ENCODE measurements at places on chromosomes 12 and 14. TPM values are rescaled to one million over a fixed set of nuclear protein-coding genes. Genes with fewer than 3 reads are reported as not detected.

GRCh38 chr12:109234012-109234411 is 75.1 kb downstream of the FOXN4 start:
- DNase-seq: no peak

The KRT3 gene
- not detected for polyA plus RNA-seq

DNA sequence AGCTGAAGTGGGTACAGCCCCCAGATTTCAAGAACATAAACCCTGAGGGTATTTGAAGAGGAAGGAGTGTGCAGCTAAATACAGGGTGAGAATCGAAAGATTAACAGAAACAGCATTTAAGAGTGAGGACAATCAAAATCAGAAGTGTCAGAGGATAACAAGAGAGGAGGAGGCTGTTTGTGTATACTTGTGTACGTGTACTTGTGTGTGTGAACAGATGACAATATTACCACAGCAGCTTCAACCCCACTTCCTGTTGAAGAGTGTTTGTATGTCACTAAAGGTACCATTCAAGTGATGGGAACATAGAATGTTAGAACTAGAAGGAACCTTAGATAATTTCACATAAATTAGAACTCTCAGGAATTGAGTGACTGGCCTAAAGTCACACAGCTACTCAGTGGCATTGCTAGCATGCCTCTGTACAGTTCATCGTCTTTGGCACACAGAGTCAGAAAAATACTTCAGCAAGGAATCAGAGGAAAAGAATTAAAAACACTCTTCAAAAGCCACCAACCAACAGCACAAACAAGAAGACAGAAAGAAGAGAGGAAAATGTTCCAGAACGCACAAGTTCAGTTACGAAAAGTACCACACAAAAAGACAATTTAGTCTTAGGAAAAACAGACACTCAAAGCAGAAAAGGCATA is 164.3 kb upstream of the BCL2L14 start:
- DNase-seq: no peak

DNA sequence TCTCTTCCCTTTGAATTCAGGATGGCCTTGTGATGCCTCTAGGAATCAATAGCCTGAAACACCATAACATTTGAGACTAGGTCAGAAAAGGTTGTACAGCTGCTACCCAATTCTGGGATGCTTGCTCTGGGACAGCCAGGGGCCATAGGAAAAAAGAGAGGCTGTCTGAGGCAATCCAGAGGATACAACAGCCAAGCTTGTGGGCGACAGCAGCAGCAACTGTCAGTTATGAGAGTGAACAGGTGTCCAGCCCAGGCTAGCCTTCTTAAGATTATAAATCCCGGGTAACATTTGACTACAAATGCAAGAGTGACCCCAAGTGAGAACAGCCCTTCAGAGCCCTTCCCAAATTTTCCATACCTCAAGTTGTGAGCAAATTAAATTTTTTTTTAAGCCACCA is 11.1 kb downstream of the DCN start:
- DNase-seq: no peak

The KCNH3 gene
- polyA plus RNA-seq: 1.7 TPM

The KLRC2 gene
- not detected for polyA plus RNA-seq

The PAPLN gene
- polyA plus RNA-seq: 1.2 TPM

- DNase-seq: no peak
Observed at GRCh38 chr14:103225476-103225875, 102.2 kb downstream of the TNFAIP2 start.

- no peak for DNase-seq
Observed at GRCh38 chr14:96509457-96510090, 7.4 kb downstream of the PAPOLA start.

The BICDL1 gene
- polyA plus RNA-seq: 4.9 TPM

DNA sequence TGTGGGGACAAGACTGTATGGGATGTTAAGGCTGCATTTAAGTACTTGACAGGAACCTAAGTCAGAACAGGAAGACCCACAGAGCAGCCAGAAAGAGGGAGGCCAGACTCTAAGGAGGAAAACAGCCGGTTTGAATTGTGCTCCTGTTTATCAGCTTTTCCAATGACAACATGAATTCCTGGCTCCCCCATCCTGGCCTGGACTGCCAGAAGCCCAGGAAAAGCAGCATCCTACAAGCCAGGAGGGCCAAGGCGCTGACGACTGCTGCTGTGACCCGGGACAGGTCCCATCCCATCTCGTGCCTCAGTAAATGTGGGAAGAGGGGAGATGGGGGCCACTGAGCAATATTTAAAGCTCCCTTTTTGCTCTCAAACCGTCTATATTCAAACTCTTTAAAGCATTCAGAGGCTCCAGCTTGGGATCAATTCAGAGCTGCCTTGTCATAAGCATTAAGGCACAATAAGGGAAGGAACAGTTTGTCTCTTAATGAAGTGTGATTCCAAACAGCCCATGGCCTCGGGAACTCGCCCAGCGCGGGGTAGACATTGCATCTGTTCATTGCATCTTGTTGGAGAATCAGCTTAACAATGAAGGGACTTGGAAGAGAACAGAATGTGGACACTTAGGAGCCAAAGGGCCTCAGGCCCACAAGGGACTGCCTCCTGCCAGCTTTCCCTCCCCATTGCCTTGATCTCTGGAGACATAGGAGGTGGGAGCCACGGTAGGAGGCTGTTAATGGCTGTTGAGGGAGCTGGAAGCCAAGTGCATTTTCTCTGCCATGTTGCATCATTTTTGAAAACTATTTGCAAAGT is 49.6 kb downstream of the CMKLR1 start:
- DNase-seq: peak; percentile 72

- DNase-seq: no peak
Observed at GRCh38 chr14:99230208-99231151, 41.5 kb downstream of the BCL11B start.

The SELPLG gene
- 3.8 TPM for polyA plus RNA-seq

GRCh38 chr12:6199531-6200255 is 507 bp upstream of the CD9 start:
- DNase-seq: no peak

- no peak for DNase-seq
Observed at GRCh38 chr14:56998728-56999127, 188.4 kb upstream of the OTX2 start.

GRCh38 chr12:82486524-82487235 is 128.4 kb downstream of the METTL25 start:
- DNase-seq: no peak

The WNT1 gene
- polyA plus RNA-seq: not detected

- DNase-seq: no peak
Observed at GRCh38 chr12:44026046-44026445, 190.2 kb downstream of the TMEM117 start.

DNA sequence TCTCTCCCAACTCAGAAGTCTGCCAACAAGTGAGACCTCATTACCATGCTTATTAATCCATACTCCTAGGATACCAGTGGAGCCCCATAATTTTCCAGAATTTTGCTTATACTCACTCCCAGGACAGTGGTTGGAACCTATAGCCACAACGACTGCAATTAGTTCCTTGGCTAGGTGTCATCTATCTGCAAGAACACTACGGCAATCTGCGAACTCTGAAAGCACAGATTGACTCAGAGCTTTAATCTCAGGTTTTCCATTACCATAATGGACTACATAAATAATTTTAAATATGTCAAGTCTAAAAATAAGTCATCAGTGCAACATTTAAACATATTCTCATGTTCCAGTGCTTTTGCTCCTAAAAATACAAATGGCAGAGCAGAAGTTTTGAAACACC is 33.4 kb downstream of the TMTC3 start:
- DNase-seq: no peak

DNA sequence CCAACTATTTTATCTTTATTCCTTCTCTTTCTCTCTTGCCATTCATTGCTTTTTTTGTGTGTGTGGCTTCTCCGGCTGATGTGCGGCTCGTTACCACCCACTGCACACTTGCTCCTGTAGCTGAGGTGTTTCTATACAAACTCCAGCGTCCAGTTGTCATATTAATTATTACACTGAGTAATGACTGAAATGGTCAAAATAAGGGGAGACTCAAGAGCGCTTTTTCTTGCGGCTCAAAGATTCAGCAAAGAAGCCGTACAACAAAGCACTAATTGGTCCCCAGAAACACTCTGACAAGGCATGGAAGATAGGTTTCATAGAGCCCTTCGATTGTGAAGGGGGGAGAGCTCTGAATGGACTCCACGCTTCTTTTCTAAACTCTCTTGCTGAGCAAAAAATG is 5.6 kb upstream of the ASCL1 start:
- no peak for DNase-seq

The CMTM5 gene
- 1.4 TPM for polyA plus RNA-seq

- DNase-seq: no peak
Observed at GRCh38 chr14:75273272-75274049, 5.2 kb upstream of the FOS start.

The SYCP3 gene
- 0.46 TPM for polyA plus RNA-seq

DNA sequence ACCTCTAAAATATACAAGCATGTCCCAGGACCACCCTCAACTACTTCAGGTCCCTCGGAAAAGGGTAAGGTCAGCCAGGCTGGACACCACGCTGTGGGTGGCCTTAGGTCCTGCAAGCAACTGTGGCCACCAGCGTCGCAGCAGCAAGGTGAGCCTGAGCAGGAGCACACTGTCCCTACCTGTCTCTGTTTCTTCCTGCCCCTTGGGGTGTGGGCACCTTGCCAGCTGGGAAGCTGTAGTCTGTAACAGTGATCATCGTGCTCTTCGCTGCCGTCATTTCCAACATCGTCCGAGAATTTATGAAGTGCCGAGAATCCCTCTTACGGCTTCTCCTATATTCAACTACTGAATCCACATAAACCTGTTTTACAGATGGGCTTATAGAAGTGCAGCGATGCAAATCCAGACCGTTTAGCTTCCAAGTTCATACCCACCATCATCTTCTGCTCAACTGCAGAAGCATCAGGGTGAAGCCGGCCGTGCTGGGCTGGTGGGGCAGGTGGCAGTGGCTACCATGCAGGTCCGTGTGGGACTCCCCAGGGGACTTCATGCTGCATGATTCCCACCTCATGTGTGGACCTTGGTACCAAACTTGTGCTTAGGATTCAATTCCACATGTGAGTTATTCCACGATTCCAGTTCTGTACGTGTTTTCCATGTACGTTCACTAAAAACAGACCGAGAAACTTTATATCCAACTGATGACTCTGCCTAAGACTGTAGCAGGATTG is 361.3 kb upstream of the SFSWAP start:
- no peak for DNase-seq

DNA sequence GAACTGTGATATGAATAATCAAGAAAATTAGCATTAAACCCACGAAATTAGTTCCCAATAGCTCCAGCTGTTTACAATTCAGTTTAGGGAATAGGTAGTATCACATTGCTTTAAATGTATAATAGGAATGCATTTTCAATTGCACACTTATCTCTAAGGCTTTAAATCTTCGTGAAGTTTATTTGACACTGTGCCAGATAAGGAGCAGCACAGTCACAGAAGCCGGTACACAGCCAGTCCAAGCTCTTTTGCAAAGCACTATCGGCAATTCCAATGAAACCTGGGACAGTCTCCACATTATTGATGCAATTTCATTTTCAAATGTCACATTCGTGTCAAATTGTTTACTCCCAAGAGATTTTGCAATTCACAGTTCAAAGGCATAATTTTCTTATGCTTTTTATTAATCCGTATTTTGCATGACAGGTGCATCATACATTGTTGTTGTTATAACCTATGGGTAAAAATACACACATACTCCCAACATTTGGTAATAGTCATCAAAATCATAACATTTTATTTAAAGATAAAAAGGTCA is 602.8 kb downstream of the RPS29 start:
- DNase-seq: no peak

GRCh38 chr12:130715998-130716968 is at the start of gene RIMBP2:
Gene RIMBP2 (minus strand): TSS chr12:130716299. CDS start chr12:130479013, 237,286 bp downstream.
- DNase-seq: no peak

GRCh38 chr12:11951209-11951608 is 119.5 kb upstream of the BCL2L14 start:
- DNase-seq: no peak
